GM13977 (cell line): ENCODE measurements at places on chromosomes 5 and 9.

DNA sequence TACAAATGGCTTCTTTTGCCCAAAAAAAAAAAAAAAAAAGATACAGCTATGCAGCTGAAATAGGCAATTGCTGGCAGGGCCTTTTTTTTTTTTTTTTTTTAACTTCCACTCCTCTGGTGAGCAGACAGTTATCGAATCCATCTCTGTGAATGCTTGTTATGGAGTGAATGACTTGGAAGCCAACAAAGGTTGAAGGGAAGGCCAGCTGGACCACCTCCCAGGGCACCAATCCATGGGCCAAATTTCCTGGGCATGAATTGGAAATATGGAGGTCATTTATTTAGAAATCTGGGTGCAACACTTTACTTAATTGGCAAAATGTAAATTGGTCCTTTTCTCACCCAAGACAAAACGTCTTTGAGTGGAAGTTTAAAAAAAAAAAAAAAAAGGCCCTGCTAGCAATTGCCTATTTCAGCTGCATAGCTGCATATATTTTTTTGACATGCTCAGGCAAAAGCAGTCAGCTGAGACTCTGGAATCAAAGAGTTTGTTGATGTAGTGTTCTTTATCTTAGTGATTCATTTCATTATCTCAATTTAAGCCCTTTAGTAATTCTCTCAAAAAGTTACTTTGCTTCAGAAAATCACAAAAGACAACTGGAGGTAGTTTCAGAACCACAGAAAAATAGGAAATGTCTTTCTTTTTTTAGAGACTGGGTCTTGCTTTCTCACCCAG is 392.2 kb upstream of the KLF4 start:
- no peak for DNase-seq

GRCh38 chr5:132233811-132234683 is 6.4 kb upstream of the P4HA2 start:
- DNase-seq = no peak

GRCh38 chr9:92735636-92736562 is 28.7 kb downstream of the BICD2 start:
- DNase-seq = no peak

DNA sequence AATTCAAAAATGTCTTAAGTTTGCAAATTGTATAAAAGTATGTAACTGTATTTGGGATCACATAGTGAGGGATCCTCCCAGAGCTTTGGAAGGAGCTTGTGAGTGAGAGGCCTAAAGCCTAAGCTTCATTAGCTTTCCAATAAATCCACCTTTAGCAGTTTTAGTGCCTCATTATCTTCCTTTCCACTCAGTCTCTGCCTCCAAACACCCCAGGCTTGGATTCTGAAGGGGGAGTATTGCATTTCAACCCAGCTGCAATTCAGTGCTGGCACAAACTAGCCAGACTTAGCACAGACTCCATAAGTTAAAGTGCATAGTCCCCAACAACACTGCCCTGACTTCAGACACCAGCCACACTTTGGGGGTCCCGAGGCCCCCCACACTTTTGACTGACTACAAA is 113.5 kb downstream of the SMARCA2 start:
- DNase-seq = no peak

GRCh38 chr5:1055896-1056610 is 47.5 kb downstream of the NKD2 start:
- DNase-seq = no peak

DNA sequence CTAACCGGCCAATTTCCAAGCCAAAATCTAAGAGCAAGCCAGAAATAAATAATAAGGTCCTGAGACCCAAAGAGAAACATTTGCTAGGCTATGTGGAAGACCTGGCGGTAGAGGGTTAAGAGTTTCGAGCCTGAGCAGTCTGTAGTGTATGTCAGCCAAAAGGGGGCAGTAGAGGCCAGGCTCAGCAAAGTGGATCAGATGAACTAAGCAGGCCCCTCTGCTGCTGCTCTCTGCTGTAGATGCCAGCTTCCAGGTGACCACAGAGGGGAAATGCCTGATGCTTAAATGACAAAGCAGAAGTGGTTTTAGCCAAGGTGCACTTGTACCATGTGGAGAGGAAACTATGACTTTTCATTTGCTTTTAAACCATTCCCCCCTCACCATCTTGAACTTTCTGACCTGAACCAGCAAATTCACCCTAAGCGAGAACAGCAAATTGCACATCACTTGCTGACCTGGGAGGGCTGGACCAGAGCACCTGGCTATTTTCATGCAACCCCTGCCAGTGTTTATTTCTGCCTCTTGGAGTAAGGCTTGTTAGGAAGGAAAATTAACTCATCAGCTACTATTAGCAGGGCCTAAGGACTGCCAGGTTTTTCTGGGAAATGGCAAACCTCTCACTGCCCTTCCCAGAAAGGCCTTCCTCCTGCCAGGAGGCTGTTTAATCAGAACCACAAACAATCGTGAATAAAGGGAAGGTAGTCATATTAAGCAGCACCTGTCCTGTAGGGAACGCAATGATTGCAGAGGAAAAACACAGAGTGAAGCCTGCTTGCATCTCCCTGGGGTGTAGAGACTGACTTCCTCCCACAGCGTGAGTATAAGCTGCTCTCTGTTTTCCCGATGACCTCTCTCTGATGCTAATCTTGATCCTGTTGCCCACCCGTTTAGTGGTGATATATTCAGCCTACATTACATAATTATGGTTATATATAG is 818.2 kb downstream of the TLR4 start:
- peak; percentile 45 for DNase-seq

DNA sequence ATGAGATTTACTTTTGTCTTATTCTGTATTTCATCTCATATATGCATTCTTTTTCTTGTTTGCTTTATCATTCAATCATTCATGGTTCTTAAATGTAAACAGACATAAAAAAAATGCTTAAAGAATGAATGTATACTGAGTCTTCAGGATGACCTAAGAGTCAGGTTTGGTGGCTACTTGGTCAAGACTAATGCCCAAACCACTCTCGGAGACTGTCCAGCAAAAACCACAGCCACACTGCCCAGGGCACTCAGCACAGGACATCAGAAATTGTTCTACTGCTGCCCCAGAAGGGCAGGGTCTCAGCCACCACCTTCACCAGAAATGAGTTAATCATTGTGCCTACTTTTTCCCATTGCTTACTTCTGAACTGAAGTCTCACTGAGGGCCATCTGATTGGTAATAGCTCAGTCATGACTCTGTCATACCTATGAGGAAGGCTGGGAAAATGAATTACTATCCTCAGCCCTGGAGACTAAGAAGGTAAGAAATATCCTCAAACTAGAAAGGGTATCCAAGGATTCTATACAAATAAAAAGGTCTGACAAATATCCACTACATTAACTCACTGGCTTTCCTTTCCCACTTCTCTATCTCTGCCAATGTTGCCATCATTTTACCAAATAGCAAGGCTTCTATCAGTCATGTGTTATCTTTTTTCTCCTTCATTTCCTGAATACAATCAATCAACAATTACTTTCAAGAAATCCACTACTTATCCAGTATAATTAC is 236.1 kb downstream of the CETN3 start:
- no peak for DNase-seq

GRCh38 chr5:177349362-177349647 is 2.2 kb downstream of the LMAN2 start:
- no peak for DNase-seq

- no peak for DNase-seq
Measured at GRCh38 chr9:125366676-125367075, 105.0 kb downstream of the GAPVD1 start.

- DNase-seq = no peak
Measured at GRCh38 chr5:94746731-94747124, 128.3 kb downstream of the SLF1 start.

GRCh38 chr9:6632516-6633183 is 12.9 kb downstream of the GLDC start:
- peak; percentile 86 for DNase-seq

GRCh38 chr5:9430306-9430705 is 115.6 kb downstream of the SEMA5A start:
- DNase-seq = no peak

DNA sequence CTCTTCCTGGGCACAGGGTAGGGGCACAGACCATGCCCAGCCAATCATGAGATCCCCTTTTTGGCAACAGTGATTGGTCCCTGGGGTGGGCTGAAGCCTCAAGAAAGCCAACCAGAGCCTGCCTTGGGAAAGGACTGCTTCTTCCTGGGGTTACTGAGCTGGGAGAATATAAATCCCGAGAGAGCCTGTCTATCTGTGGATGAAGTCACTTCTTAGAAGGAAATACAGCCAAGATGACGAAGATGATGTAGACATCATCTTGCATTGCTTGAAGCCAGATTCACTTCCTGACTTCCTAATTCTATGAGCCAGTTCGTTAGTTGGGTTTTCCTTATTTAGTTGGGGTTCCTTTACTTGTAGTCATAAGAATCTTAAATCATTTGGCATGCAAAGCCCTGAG is 50.1 kb upstream of the PWWP2A start:
- no peak for DNase-seq

DNA sequence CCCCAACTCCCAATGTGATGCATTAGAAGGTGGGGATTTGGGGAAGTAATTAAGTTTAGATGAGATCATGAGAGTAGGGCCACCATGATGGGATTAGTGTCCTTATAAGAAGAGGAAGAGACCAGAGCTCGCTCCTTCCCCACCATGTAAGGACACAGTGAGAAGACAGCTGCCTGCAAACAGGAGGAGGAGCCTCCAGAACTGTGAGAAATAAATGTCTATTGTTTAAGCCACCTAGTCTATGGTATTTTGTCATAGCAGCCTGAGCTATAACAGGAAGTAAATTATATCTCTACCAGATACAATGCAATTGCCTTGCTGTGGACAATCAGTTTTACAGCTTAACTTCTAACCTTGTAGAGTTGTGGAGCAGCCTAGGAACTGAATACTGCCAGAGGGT is 58.0 kb downstream of the ANKRD33B start:
- DNase-seq = no peak

GRCh38 chr5:120614531-120615180 is 150.6 kb downstream of the PRR16 start:
- DNase-seq = no peak

- no peak for DNase-seq
Measured at GRCh38 chr5:175059687-175060211, 335.4 kb downstream of the MSX2 start.

GRCh38 chr9:23611869-23612268 is 214.2 kb downstream of the ELAVL2 start:
- no peak for DNase-seq

DNA sequence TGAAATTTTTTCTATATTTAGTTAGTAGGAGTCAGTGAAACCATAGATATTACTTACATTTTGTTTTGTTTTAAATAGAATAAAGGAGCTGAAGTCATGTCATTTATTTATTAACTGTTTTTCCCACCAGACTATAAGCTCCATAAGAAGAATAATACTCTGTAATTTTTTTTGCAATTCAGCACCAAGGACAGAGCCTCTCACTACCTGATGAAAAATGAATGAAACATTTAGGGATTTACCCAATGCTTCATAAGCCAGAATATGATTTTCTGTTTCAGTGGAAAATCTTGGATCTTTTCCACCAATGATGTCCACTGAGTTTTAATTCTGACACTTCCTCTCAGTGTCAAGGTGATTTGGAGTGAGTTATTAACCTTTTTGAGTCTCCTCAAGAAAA is 624.9 kb upstream of the GRAMD2B start:
- no peak for DNase-seq

DNA sequence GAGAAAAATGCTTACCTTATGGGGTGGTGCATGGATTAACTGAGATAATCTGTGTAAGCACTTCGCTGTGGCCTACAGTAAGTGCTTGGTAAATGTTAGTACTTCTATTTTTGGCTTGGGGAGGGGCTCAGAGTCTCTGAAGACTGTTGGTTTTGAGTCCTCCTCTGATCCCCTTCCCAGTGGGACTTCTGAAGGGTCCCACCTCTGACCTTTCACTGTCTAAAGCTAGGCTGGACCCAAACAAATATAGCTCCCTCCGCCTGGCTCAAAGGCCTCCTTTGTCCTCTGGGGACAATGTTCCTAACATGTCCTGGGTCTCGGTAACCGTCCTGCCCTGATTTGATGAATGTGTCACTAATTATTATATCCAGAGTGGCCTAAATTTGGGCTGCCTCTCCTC is 34.8 kb downstream of the CAMK2A start:
- DNase-seq = no peak

- no peak for DNase-seq
Measured at GRCh38 chr9:26893030-26893676, 551 bp upstream of the CAAP1 start.

- DNase-seq = no peak
Measured at GRCh38 chr5:125457617-125458016, 711.2 kb upstream of the ZNF608 start.

DNA sequence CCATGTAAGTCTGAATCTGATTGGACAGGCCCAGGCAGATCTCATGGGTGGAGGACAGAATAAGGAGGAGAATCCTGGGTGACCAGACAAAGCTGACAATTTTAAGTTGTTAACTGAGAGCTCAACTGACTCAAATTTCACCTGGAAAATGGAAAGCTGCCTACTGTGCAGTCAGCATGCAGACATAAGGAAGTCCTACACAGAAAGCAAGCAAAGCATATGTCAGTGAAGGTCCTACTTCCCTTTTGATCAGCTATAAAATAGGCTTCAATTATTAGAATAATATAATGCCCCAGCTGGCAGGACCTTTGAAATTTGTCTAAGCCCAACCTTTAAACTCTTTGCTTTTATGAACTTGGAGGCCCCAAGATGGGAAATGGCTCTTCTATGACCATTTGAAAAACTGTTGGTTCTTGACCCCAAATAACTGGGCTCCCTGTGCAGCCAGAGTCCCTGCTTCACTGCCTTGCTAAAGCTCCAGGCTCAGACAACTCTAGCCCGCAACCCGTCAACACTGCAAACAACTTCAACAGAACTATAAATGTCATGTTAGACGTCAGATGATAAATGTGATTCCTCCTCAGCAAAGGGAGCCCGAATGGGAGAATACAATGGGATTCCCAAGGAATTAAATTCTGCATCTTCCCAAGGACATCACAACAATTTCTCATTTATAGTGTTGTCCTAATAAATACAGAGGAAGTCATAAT is 118.9 kb upstream of the ADRA1B start:
- DNase-seq = no peak

DNA sequence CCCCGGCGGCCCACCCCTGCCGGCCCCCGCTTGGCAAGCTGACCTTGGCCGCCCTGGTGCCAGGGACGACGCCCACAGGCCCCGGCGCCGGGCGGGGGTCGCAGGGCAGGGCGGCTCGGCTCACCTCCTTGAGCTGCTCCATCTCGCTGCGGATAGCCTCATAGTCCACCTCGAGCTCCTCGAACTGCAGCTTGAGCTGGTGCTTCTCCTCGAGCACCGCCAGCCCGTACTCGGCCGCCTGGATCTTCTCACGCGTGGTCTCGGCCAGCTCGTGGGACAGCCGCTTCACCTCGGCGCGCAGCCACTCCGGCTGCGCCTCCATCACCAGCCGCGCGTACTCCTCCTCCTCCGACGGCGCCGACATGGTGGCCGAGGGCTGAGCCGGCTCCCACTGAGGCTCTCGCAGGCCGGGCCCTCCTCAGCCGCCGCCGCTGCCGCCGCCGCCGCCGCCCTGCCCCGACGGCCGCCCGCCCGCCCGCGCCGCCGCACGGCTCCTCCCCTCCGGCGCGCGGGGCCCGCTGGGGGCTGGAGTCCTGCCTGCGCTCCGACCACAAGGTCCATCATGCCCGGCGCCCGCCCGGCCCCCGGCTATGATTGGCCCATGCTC is at the start of gene BICD2:
TSS of gene BICD2 (minus strand) at position 453 of the 607 bp plus-strand sequence. CDS start at position 364, 89 bp downstream.
- DNase-seq = no peak

- no peak for DNase-seq
Measured at GRCh38 chr9:99126312-99126711, 21.4 kb downstream of the TGFBR1 start.

- no peak for DNase-seq
Measured at GRCh38 chr9:8904771-8905515, 1105.4 kb upstream of the DMAC1 start.

GRCh38 chr5:124401476-124402143 is 344.8 kb downstream of the ZNF608 start:
- no peak for DNase-seq
